ENCODE measurements at places on chromosomes 16 and 17.

- DNase-seq: peak; percentile 90
Measured at GRCh38 chr17:32627239-32627996, 140.6 kb downstream of the CDK5R1 start.

DNA sequence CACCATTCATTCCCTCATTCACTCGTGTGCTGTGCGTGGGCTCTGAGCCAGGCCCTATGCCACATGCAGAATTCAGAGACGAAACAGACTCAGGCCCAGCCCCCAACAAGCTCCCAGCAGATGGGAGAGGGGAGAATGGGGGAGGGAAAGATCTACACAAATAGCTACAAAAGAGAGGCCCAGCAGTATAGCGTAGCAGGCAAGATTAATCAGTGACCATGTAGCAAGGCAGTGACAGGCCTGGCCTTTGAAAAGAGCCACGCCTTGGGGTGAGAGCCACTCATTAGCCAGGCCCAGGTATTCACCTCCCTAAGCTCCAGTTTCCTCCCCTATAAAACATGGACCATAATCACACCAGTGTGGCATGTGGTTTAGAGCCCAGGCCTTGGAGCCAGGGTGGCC lies 16.4 kb upstream of the KRT19 start:
- DNase-seq: no peak

GRCh38 chr17:43536236-43536992 lies 9.7 kb downstream of the ETV4 start:
- DNase-seq: peak; percentile 46

GRCh38 chr17:68356520-68356919 lies 65.2 kb downstream of the ARSG start:
- no peak for DNase-seq

GRCh38 chr16:1416521-1416941 lies 2.0 kb upstream of the UNKL start:
- DNase-seq: no peak

GRCh38 chr16:22897184-22897583 lies 83.2 kb downstream of the HS3ST2 start:
- DNase-seq: no peak

DNA sequence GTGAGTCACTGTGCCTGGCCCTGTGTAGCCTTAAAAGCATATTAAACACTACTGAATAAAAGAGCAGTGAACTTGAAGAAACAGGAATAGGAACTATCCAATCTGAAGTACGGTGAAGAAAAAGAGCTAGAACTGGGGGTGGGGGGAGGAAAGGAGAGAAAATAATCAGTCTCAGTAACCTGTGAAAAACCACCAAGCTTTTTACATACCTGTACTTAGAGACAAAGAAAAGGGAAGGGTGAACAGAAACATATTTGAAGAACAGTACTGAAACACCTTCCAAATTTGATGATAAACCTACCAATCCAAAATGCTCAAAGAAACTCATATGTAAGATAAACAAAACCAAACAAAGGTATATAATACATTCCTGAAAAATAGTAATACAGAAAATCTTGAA lies 77.5 kb downstream of the USP32 start:
- no peak for DNase-seq

DNA sequence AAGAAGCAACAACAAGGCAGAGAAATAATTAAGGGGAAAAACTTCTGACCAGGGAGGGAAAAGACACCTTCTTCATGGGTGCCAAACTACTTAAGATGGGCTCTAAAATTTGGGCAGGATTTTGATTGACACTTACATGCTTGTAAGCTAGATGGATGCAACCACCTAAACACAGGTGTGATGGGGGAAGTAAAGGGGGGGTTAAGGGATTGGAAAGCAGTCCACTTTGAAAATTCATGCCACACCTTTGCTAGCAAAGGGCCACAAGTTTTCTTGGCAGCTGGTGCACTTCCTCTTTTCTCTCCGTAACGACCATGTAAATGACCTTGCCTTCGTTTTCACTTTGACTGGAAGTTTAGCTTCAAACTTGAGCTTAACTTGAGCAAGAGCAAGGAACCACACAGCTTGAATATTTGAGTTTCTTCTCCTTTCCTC lies 14.3 kb upstream of the PRKAR1A start:
- no peak for DNase-seq

GRCh38 chr17:5299383-5299782 lies 17.3 kb downstream of the RABEP1 start:
- no peak for DNase-seq

- DNase-seq: no peak
Measured at GRCh38 chr16:7004266-7004665, 328.4 kb upstream of the RBFOX1 start.

DNA sequence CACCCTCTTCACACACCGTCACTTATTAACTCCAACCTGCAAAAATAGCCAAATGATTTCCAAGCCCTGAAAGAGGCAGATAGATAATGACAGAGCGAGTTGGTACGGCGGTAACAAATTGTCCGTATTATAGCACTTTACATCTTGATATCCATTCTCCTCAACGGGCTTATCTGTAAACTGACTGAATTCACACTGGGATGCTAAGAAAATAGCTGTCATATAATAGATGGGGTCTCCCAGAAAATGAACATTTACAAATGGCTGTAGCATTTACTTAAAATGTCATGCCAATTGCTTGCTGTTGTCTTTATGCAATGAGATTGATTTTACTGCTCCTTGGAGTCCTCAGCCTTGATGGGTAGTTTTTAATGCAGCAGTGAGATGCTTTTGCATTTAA lies 225.8 kb upstream of the SDK2 start:
- DNase-seq: no peak

- no peak for DNase-seq
Measured at GRCh38 chr16:27999687-28000086, 63.8 kb downstream of the GSG1L start.

- no peak for DNase-seq
Measured at GRCh38 chr17:9929871-9930270, 24.8 kb upstream of the RCVRN start.

DNA sequence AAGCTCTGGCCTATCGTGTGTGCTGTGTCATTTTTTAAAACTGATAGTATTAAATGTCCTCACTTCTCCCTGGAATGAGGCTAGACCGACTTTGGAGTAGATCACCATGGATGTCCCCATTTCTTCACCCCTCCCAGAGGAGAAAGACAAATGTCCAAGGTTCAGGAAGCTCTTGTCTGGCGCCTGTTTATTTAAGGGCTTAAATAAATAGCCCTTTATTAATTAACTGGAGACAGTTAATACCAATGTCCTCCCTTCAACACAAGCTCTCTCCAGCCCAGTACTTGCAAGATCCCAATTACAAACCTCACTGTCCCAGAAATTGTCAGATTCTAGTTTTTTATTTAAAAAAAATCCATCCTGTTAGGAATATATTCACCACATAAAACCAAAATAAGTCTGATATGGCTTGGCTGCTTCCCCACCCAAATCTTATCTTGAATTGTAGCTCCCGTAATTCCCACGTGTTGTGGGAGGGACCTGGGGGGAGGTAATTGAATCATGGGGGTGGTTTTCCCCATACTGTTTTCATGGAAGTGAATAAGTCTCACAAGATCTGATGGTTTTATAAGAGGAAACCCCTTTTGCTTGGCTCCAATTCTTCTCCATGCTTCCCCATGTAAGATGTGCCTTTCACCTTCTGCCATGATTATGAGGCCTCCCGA lies 344.4 kb downstream of the SHISA9 start:
- DNase-seq: no peak

DNA sequence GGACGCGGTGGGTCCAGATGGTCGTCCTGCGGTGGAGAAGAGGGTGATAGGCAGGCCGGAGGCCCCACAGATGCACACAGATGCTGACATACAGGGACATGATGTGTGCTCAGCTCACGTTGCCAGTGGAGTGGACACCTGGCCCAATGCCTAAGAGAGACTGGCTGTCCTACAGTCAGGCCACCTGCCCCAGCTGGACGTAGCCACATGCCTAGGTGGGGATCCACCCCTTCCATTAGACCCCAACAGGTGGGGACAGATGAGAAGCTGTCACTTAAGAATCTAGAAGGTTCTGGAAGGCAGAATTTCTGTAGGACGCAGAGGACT lies 117.6 kb upstream of the ZNF750 start:
- peak; percentile 25 for DNase-seq

DNA sequence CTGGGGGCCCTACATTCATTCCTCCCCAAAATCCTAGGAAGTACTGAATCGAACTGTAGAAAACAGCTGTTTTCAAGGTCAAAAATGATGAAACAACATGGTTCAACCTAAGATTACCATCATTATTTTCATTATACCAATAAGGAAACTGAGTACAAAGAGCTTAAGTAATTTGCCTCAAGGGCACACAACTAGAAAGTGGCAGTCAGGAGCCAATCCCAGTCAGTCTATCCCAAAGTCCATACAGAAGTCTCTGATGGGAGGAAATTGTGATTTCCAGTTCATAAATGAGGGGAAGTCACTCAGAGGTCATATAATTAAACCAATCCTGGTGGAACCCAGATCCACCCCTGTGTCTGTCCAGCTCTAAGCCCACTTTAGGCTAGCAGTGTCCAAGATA lies 8.4 kb downstream of the LPO start:
- no peak for DNase-seq

- DNase-seq: no peak
Measured at GRCh38 chr16:13425836-13426235, 494.1 kb upstream of the ERCC4 start.

DNA sequence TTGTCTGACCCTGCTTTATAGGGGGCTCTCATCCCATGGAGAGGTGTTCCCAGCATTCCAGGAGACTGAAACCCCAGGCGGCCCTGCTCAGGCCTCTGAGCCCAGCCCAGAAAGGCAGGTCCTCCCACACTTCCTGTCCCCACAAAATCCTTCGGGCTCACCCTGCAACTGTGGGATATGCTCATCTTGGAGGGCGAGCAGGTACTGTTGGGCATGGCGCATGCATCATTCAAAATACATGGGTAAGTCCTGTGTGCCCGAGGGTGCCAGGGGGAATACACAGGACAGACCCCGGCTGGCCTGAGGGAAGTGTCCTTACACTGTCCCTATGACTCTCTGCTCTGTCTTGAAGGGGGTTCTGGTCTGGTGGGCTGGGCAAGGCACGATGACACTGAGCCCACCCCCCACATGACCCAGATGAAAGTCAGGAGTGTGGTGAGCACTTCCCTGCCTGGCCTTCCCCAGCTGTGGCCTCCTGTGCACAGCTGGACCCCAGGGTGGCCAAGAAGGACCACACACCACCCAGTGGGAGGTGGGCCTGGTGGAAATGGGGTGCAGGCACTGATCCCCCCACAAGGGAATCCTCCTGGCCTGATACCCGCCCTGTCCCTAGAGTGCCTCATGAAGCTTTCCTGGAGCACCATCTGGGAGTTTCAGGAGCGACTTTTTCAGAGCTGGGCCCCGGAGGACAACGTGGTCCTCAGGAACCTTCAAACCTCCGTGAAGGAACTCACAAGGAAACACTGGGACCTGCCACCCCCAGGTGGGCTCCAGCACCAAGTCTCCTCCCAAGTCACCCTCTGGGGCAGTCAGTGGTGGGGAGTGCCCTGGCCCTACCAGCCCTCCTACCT lies 46.7 kb downstream of the USP22 start:
- DNase-seq: no peak

- no peak for DNase-seq
Measured at GRCh38 chr16:53045341-53046220, 7.1 kb downstream of the CHD9NB start.

GRCh38 chr16:4369007-4369733 lies 2.5 kb upstream of the VASN start:
- no peak for DNase-seq

- DNase-seq: no peak
Measured at GRCh38 chr16:4729876-4730275, 4.2 kb downstream of the ANKS3 start.

DNA sequence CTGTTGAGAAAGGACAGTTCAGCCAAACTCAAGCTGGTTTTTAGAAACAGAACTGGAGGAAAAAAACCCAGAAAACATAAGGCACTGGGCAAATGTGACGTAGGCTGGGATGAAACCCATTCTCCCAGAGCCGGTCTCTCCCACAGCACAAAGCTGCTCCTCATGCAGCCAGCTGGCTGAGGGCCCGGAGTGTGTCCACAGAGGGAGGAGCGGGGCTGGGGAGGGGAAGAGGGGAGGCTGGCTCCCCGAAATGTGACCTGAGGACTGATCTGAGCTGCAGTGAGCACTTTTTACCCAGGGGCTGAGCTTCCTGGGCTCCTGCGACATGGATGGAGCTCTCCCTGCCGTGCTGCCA lies 20.8 kb downstream of the FOXF1 start:
- DNase-seq: no peak

GRCh38 chr17:81295676-81296381 lies 722 bp upstream of the SLC38A10 start:
- DNase-seq: peak; percentile 88

- DNase-seq: no peak
Measured at GRCh38 chr16:72896485-72897118, 151.3 kb downstream of the ZFHX3 start.

DNA sequence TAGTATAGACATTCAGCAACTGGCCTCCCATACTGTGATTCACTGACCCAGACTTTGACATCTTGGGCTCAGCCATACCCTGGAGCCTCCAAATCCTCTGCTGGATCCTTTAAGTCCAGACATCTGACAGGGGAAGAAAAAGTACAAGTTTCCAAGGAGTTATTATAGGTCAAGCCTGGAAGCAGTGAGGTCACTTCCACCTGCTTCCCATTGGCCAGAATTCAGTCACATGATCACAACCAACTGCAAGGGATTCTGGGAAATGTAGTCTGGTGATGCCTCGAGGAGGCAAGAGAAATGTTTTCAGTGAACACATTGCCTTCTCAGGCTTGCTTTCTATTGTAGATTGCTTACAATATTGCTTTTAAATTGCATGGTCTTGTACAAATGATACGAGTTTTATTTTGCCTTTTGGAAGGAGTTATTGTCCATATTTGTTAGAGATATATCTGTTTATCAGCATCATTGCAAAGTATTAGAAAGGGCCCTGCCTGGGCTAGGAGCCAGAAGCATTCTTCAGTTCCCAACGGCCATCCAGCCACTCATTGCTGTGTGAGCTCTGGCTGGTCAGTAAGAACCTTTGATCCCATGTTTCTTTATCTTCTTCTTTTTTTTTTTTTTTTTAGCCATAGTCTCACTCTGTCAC lies 696.9 kb downstream of the WWOX start:
- peak; percentile 75 for DNase-seq

GRCh38 chr16:31157136-31157535 lies 7.3 kb upstream of the PRSS36 start:
- DNase-seq: no peak

DNA sequence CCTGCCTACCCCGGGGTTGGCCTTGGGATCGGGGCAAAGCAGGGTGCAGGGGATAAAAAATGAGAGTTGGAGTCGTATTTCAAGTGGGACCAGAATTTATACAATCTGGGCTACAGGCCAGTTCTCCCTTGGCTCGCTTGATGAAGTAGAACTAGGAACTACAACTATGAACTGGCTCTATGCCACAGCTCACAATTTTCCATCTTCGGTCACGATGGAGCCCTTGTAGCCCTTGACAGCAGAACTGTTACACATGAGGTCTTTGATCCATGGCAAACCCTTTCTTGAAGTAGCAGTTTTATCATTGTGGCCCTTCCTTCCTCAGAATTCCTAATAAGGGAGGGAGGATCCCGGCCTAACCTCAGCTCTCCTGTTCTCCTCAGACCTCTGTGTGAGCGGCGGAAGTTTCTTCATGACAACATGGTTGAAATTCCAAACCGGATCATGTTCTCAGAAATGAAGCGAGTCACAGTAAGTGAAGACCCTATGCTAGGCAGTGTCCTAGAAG lies 17.1 kb downstream of the LIG3 start:
- DNase-seq: no peak

Measured in H9 (cell line).